ENCODE measurements at places on chromosomes 6 and 20.
A peak's percentile ranks its signal among the peaks of the same experiment; 100 is the strongest.

GRCh38 chr6:169960886-169961611 is 209.6 kb downstream of the ERMARD start:
- DNase-seq = no peak

- no peak for DNase-seq
Measured at GRCh38 chr6:159079367-159079766, 34.6 kb upstream of the TAGAP start.

DNA sequence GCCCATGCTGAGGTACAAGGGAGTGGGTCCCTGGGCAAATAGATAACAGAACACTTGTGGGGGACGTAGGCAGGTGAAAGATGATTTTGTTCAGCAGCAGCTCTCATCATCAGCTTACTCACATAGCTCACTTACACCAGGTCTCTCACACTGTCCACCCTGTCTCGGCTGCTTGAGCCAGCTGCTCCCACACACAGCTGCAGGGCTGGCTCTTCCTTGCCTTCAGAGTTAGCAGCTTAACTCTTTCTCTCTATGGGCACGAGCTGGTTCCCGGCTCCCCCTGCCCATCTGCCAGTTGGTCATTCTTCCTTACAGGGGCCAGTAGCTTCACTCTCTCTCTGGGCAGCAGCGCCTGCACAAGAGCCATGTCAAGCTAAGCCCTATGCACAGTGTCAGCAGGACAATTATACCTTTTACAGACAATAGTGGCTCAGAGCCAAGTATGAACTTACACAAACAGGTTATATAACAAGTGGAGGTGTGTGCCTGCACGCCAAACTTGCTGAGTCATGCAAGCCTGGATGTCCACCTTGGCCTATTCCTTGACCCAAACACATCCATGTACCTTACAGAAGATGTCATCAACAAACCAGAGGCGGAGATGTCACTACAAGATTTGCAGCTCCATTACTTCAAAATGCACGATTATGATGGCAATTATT is 18.7 kb downstream of the ZNF391 start:
- DNase-seq = no peak

- peak; percentile 48 for DNase-seq
Measured at GRCh38 chr20:19995220-19995863, 21.8 kb upstream of the NAA20 start.

DNA sequence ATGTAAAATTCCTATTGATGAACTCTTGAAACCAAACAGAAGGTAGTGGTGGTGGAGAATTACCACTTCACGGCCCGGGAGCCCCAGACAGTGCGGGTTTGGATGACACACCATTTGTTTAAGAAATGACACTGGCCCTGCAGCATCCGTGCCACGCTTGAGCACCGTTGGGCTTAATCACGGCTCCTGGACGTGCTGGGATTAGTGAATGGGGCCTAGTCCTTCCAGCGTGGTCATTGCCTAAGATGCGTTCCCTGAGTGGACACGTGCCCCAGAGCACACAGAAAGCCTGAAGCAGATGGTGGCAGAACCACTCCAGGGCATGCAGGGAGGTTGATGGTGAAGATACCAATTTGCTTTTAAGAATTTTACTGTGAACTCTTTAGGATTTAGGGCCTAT is 14.5 kb downstream of the STX16 start:
- no peak for DNase-seq

- no peak for DNase-seq
Measured at GRCh38 chr6:25489399-25489798, 162.6 kb upstream of the SCGN start.

DNA sequence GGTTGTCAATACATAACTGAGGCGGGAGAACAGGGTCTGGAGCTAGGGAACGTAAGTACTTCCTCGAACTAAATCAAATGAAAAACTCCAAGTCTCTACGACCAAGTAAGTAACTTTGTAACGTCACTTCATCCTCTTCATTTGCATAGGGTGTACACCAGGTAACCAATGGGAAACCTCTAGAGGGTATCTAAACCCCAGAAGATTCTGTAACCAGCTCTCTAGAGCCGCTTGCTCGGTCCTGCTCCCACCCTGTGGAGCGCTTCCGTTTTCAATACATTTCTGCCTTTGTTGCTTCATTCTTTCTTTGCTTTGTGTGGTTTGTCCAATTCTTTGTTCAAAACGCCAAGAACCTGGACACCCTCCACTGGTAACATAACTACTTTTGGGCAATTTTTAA is 133.5 kb upstream of the TMEM170B start:
- DNase-seq = no peak

DNA sequence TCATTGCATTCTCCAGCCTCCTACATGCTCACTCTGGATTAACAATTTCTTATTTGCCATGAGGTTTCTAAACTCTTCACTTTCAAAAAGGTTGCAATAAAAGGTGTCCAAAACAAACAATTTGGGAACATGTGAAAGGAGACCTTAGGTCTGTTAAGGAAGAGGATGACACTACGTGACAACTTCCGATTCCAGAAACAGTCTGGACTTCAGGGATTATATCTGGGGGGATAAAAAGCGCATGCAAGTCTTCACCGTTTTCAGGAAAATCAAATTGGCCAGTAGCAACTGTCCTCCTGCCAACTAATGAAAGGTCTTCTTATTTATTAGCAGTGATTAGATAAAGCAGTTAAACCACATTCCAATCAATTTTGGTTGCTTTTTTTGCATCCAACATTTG is 1.8 kb downstream of the ZDHHC14 start:
- DNase-seq = no peak

- DNase-seq = no peak
Measured at GRCh38 chr6:26200918-26201721, 113.9 kb downstream of the HFE start.

GRCh38 chr6:163710532-163711470 is 296.3 kb downstream of the QKI start:
- no peak for DNase-seq

GRCh38 chr20:6421321-6422248 is 298.8 kb upstream of the FERMT1 start:
- DNase-seq = no peak

Data from germinal center (tissue), 1 donor.